ENCODE measurements at places on chromosomes 3 and 15.

- H3K27ac ChIP-seq, result no peak overlapping the region
- H3K4me3 ChIP-seq, result no peak overlapping the region
- peaks cover 34% of the 10 kb centered on the region for H3K27me3 ChIP-seq
- H3K36me3 ChIP-seq, result no peaks in the 10 kb centered on the region
- DNase-seq, result no peak
These were observed 50.4 kb downstream of the ATP2B2 start for GRCh38 chr3:10454907-10455544.

DNA sequence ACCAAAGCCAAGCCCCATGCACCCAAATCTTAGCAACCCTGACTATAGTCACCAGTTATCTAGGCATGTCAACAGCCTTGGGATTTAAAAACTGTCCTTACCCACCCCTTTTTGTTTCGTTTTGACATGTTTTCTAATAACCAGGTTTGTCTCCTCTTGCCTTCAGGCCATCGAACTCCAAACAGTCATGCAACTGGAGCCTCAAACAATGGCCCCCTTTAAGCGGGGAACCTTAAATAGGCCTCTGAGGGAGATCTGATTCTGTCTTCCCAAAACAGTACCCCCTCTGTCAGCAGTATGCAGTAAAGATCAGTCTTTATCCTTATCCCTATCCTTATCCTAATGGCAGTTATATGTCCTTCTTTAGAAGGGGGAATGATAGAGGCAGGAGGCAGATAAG, 105.7 kb downstream of the DPH6 start:
- no peaks in the 10 kb centered on the region for H3K36me3 ChIP-seq
- H3K27me3 ChIP-seq, result no peaks in the 10 kb centered on the region
- H3K4me3 ChIP-seq, result no peak overlapping the region
- H3K27ac ChIP-seq, result no peak overlapping the region
- no peaks in the 10 kb centered on the region for H3K4me1 ChIP-seq
- DNase-seq, result no peak

DNA sequence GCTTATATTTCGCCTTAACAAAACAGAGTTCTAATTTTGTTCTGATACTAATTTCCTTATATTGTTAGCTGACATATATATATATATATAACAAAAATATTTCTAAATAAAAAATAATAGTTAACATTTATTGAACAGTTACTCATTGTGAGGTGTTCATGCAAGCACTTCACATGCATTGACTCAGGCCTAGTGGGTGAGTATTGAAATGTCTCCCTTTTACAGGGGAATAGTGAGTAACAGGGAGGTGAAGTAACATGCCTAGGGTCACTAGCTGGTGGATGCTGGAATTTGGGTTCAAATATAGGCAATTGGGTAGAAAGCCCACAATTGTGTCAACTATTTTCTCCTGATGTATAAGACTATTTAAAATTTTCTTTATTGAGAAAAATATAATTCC, 102.6 kb upstream of the ZPLD1 start:
- no peaks in the 10 kb centered on the region for H3K4me1 ChIP-seq
- no peaks in the 10 kb centered on the region for H3K36me3 ChIP-seq
- no peak overlapping the region for H3K4me3 ChIP-seq
- H3K27me3 ChIP-seq, result peaks cover 10% of the 10 kb centered on the region
- DNase-seq, result no peak
- H3K27ac ChIP-seq, result no peak overlapping the region

- H3K4me1 ChIP-seq, result no peaks in the 10 kb centered on the region
- H3K4me3 ChIP-seq, result no peak overlapping the region
- H3K36me3 ChIP-seq, result no peaks in the 10 kb centered on the region
- no peak overlapping the region for H3K27ac ChIP-seq
- no peak for DNase-seq
These were observed 264.0 kb downstream of the RBMS3 start for GRCh38 chr3:29544701-29545363.

GRCh38 chr3:82628385-82629014, 867.1 kb upstream of the GBE1 start:
- no peaks in the 10 kb centered on the region for H3K36me3 ChIP-seq
- DNase-seq, result no peak
- H3K4me1 ChIP-seq, result no peaks in the 10 kb centered on the region
- no peak overlapping the region for H3K4me3 ChIP-seq

- no peak for DNase-seq
- no peaks in the 10 kb centered on the region for H3K36me3 ChIP-seq
- no peaks in the 10 kb centered on the region for H3K27me3 ChIP-seq
- no peak overlapping the region for H3K27ac ChIP-seq
- peaks cover 7% of the 10 kb centered on the region for H3K4me1 ChIP-seq
These were observed 20.2 kb upstream of the DAPK2 start for GRCh38 chr15:64066451-64066850.

GRCh38 chr3:13513051-13513912, 33.2 kb downstream of the HDAC11 start:
- no peak overlapping the region for H3K4me3 ChIP-seq
- H3K27ac ChIP-seq, result no peak overlapping the region
- no peaks in the 10 kb centered on the region for H3K4me1 ChIP-seq
- peaks cover 14% of the 10 kb centered on the region for H3K27me3 ChIP-seq
- no peak for DNase-seq
- H3K36me3 ChIP-seq, result no peaks in the 10 kb centered on the region

GRCh38 chr3:40801284-40801741, 276.6 kb downstream of the ZNF621 start:
- no peaks in the 10 kb centered on the region for H3K4me1 ChIP-seq
- H3K27ac ChIP-seq, result no peak overlapping the region
- H3K36me3 ChIP-seq, result no peaks in the 10 kb centered on the region
- peaks cover 17% of the 10 kb centered on the region for H3K27me3 ChIP-seq
- no peak for DNase-seq

DNA sequence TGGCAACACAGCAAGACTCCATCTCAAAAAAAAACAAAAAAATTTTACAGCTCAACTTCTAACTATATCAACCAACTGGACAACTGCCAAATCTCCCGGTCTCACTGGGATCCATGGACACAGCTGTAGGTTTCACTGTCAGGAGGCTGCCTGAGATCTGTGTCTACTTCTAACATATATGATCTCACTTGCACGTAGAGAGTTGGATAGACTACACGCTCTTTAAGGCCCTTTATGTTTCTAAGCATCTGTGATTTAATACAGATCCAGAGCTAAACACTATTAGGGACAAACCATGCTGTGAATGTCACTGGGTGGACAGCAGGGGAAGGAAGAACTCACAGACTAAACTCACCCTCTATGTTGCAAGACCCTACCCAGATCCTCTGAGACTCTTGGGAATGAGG, 13.0 kb upstream of the APOD start:
- H3K4me1 ChIP-seq, result peaks cover 6% of the 10 kb centered on the region
- no peak overlapping the region for H3K4me3 ChIP-seq
- no peaks in the 10 kb centered on the region for H3K27me3 ChIP-seq
- H3K27ac ChIP-seq, result no peak overlapping the region
- no peak for DNase-seq

DNA sequence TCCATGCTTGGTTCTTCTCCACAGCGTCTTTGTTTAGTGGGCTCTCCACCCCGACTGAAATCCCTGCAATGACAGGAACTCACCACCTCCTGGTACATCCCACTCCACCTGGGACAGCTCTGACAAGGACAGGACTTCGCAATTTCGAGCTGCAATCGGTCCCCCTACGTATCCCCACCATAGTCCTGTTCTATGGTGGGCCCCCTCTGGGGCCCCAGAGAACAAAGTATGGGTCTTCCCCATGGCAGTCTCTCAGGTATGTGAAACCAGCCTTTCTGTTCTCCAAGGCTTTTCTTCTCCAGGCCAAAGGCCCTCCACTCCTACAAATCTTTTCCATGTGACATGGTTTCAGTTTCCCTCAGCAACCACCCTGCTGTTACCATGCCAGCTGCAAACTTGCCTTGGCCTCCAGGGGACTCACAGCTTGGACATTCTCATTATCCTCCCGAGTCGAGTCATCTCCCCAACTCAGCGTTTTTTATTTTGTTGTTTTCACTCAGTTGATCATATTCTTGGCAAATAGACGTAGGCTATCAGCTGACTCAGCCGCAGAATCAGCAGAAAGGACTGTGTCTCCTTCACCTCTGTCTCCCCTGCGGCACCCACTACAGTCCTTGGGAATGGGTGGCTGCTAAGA, 233.3 kb downstream of the OPA1 start:
- DNase-seq, result no peak
- H3K4me1 ChIP-seq, result no peaks in the 10 kb centered on the region
- H3K27ac ChIP-seq, result no peak overlapping the region
- no peaks in the 10 kb centered on the region for H3K36me3 ChIP-seq
- no peak overlapping the region for H3K4me3 ChIP-seq

DNA sequence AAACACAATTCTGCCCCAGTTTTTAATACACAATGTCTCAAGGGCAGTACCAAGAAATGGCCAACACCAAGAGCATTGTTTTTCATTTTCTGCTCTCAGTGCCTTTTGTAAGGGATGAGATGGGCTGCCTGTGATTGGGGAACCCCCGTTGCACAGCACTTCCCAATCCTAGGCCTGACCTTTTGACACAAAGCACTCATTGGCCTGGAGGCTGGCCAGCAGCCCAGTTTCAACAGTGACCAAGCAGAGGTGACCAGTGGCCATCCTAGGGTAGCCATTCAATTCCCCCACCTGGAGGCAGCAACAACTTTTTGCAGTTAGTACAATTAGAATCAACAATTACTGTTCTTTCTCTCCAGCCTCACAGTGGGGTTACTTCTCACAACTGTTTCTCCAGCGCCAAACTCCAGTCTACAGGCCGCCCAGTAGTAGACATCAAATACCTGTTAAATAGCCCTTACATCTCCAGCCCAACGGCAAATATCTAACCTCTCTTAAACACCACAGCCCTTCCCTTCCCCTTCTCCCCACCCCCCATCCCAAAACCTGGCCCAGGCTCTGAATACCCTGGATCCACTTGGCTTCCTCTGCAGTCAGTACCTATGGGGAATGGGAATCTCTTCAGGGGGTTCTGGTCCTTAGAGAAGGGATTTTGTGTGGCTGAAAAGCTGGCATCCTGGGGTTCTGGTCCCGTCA, 8.9 kb upstream of the LRRC2 start:
- no peaks in the 10 kb centered on the region for H3K36me3 ChIP-seq
- no peak overlapping the region for H3K27ac ChIP-seq
- H3K27me3 ChIP-seq, result no peaks in the 10 kb centered on the region
- no peak overlapping the region for H3K4me3 ChIP-seq
- no peak for DNase-seq
- no peaks in the 10 kb centered on the region for H3K4me1 ChIP-seq

GRCh38 chr3:115928376-115928775, 305.1 kb downstream of the GAP43 start:
- no peaks in the 10 kb centered on the region for H3K4me1 ChIP-seq
- no peak overlapping the region for H3K4me3 ChIP-seq
- peaks cover 18% of the 10 kb centered on the region for H3K27me3 ChIP-seq
- DNase-seq, result no peak
- H3K36me3 ChIP-seq, result peaks cover 1% of the 10 kb centered on the region
- H3K27ac ChIP-seq, result no peak overlapping the region

- H3K27ac ChIP-seq, result no peak overlapping the region
- H3K27me3 ChIP-seq, result no peaks in the 10 kb centered on the region
- DNase-seq, result no peak
- peaks cover 5% of the 10 kb centered on the region for H3K36me3 ChIP-seq
These were observed 325.3 kb downstream of the ROBO2 start for GRCh38 chr3:77365152-77365551.

DNA sequence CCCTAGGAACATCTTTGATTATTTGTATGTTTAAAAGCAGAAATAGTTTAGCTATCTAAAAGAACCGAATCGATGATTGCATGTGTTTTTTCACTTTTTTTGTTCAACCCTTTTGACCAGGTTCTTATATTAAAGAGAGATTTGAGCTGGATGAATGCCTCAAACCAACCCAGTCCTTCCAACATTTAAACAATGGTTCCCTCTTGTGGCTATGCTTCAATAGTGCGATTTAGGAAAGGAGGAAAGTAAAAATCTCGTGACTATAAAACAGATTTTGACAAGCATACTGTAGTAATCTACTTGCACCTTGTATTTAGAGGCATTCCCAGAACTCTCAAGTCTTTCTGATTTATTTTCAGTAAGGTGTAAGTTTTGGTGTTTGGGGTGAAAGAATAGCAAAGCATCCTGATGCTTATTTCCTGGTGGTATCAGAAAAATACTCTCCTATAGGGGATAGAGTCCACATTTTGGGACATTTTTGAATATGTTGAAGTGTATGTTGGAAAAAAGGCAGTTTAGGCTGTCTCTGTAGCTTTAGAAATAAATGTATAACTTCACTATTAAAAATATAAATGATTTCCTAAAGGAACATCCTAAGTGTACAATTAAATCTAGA, 159.6 kb upstream of the KCNH8 start:
- H3K27me3 ChIP-seq, result peaks cover 50% of the 10 kb centered on the region
- no peaks in the 10 kb centered on the region for H3K4me1 ChIP-seq
- H3K27ac ChIP-seq, result no peak overlapping the region
- no peak for DNase-seq

GRCh38 chr3:11415099-11415498, 142.9 kb downstream of the ATG7 start:
- H3K4me3 ChIP-seq, result no peak overlapping the region
- no peak overlapping the region for H3K27ac ChIP-seq
- no peaks in the 10 kb centered on the region for H3K36me3 ChIP-seq
- peaks cover 27% of the 10 kb centered on the region for H3K4me1 ChIP-seq
- no peak for DNase-seq

DNA sequence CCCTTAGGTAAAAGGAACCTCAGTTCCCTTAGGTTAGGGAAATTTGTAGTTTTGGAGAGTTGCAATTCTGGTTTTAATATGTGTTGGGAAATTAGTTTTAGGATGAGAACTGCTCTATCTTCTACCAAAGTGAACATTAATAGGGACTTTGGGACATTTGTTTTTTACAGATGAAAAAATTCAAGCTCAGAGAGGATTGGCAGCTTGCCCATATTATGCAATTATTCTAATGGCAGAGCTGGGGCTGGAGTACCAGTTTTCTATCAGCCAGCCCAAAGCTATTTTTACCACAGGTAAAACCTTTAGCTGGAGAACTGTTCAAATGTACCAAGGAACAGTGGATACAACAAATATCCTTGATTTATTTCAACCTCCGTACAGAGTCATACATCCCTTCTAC, 127.0 kb downstream of the CPNE4 start:
- no peak overlapping the region for H3K27ac ChIP-seq
- no peaks in the 10 kb centered on the region for H3K36me3 ChIP-seq
- no peak overlapping the region for H3K4me3 ChIP-seq
- DNase-seq, result no peak

GRCh38 chr3:24043985-24044384, 98.9 kb downstream of the NR1D2 start:
- no peaks in the 10 kb centered on the region for H3K36me3 ChIP-seq
- H3K27ac ChIP-seq, result no peak overlapping the region
- no peaks in the 10 kb centered on the region for H3K4me1 ChIP-seq
- peaks cover 24% of the 10 kb centered on the region for H3K27me3 ChIP-seq

DNA sequence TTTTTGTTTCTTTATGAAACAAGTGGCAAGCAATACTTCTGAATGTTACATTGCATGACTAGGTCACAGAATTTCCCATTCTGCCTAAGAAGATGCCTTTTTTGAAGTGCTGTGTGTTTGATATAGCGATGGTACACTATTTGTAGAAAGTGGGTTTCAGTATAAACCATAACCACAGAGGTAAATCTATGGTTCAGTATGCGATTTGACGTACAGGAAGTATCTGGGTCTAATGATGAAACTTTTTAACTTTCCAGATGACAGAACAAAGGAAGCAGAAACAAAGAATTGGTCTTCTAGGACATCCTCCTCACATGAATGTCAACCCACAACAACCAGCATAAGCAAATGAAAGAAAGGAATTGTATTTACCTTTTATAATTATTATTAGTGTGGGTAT, 133.4 kb upstream of the BHLHE40 start:
- H3K36me3 ChIP-seq, result peaks cover 14% of the 10 kb centered on the region
- H3K4me1 ChIP-seq, result peaks cover 49% of the 10 kb centered on the region
- DNase-seq, result no peak
- no peaks in the 10 kb centered on the region for H3K27me3 ChIP-seq
